ENCODE measurements at places on chromosomes 5 and 9.
A peak's percentile ranks its signal among the peaks of the same experiment; 100 is the strongest.

- peaks cover 20% of the 10 kb centered on the region for H3K4me1 ChIP-seq
- DNase-seq = no peak
- peaks cover 66% of the 10 kb centered on the region for H3K27me3 ChIP-seq
- H3K4me3 ChIP-seq = peak overlapping the region; percentile 69
Measured at GRCh38 chr5:113488645-113489184, 462 bp upstream of the MCC start.

DNA sequence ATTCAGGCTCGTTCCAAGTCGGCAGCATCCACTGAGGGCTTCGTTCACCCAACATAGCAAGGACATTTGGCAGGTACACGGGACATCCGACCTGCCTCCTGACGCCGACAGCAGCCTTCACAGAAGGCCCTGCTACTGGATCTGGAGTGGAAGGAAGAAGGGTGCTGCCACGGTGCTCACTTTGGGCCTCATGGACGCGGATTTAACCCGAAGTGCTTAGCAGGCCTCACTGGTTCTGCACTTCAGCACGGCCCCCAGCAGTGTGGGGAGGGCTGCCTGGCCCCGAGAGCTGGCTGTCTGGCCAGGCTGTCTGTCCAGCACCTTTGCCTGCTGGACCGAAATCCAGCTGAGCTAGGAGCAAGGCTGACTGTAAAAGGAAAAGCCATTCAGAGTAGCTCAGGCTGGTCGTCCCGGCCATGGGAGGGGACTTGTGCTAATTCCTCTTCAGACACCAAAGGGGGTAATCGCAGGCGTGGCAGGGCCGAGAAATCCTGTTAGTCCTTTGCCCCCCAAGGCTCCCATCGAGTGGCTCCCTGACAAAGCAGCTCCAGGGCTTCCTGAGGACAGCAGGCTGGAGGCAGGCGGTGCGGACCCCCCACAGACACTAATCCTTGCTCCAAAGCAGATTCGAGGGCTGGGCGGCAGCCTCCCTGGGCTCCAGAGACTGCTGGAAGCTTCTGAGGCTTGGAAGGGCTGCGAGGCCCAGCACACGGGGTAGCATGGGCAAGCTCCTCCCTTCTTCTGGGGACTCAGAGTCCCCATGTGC, 11.1 kb upstream of the RXRA start:
- H3K4me1 ChIP-seq = no peaks in the 10 kb centered on the region
- DNase-seq = no peak
- peaks cover 5% of the 10 kb centered on the region for H3K27me3 ChIP-seq
- H3K4me3 ChIP-seq = no peak overlapping the region
- H3K36me3 ChIP-seq = no peaks in the 10 kb centered on the region

- H3K4me1 ChIP-seq = peaks cover 76% of the 10 kb centered on the region
- no peak for DNase-seq
- H3K36me3 ChIP-seq = peaks cover 12% of the 10 kb centered on the region
- no peak overlapping the region for H3K4me3 ChIP-seq
- H3K27ac ChIP-seq = peak overlapping the region; percentile 64
Measured at GRCh38 chr5:151095341-151096000, 14.6 kb upstream of the TNIP1 start.

DNA sequence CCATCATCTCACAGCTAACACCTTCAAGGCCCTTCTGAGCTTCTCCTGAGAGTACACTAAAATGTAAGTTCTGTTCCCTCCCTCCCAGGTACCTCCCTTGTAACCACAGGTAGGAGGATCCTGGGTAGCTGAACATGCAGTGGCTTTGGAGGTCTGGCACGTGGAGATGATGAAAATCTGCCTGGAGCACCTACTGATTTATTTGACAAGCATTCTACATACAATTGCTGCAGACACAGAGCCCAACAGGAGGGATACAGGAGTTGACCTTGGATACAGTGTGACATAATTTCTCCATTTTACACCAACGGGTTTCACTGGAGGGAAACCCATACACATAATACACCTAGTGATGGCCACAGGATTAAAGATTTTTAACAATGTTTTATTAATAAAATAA, 478.7 kb downstream of the SEMA5A start:
- no peaks in the 10 kb centered on the region for H3K27me3 ChIP-seq
- H3K36me3 ChIP-seq = no peaks in the 10 kb centered on the region
- H3K27ac ChIP-seq = no peak overlapping the region
- H3K4me3 ChIP-seq = no peak overlapping the region
- no peaks in the 10 kb centered on the region for H3K4me1 ChIP-seq

- H3K36me3 ChIP-seq = no peaks in the 10 kb centered on the region
- no peak overlapping the region for H3K27ac ChIP-seq
- H3K27me3 ChIP-seq = no peaks in the 10 kb centered on the region
- DNase-seq = no peak
- no peak overlapping the region for H3K4me3 ChIP-seq
Measured at GRCh38 chr9:134463280-134463679, 137.0 kb downstream of the RXRA start.

DNA sequence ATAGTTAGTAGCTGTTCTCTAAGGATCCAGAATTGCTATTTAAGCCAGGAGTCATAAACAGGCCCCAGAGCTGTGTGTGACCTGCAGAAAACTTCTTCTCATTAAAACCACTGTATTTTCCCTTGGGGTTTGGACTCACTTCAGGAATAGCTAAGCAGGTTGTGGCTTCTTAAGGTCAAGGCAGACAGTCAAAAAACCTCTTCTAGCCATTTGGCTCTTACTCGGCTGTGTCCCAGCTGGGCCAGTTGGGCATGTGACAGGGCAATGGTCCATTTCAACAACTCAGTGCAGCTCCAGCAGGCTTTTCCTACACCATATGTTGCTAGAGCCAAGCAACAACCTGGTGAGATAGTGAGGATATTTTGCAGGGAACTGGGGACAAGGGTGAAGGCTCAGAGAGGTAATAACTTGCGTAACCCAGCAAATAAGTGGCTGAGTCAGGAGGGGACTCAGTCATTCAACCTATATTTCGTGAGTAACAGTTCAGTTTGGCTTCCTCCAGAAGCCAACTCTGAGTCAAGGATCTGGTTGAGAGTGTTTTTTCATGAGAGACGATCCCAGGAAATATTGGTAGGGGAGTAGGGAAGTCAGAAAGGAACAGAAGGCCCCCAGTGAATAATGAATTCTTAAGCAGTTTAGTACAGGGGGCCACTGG, 115.4 kb upstream of the PPP2R2B start:
- H3K36me3 ChIP-seq = no peaks in the 10 kb centered on the region
- H3K4me1 ChIP-seq = no peaks in the 10 kb centered on the region
- H3K27ac ChIP-seq = no peak overlapping the region
- H3K4me3 ChIP-seq = no peak overlapping the region
- peaks cover 7% of the 10 kb centered on the region for H3K27me3 ChIP-seq

- no peaks in the 10 kb centered on the region for H3K36me3 ChIP-seq
- no peak for DNase-seq
- H3K4me3 ChIP-seq = no peak overlapping the region
- H3K27me3 ChIP-seq = peaks cover 7% of the 10 kb centered on the region
- H3K4me1 ChIP-seq = no peaks in the 10 kb centered on the region
Measured at GRCh38 chr5:34765662-34766061, 73.3 kb upstream of the TTC23L start.

DNA sequence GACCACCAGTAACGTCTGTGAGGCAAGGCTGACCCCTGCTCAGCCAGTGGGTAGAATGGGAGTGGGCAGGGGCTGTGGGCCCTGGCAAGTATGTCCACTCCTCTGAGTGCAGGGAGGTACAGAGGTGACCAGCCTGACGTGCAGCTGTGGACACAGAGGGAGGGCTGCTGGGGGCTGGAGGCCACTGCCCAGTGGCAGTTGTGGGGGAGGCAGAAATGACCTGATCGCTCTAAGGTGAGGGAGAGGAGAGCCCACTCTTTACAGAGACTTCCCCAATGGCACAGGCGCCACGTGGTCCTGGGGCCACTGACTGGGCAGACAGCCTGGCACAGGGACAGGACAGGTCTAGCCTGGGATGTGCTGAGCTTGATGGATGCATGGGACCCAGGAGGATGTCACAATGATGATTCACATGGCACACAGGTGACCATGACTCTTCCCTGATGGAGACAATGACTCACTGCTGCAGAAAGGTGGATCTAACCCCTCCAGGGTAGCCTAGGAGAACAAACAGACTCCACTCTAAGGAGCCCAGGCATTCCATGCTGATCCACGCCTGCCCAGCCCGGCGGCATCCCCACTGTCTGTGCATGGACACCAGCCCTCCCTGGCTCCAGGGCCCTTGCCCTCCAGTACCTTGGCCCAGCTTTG, 7.7 kb downstream of the LPCAT1 start:
- peaks cover 9% of the 10 kb centered on the region for H3K36me3 ChIP-seq
- H3K27me3 ChIP-seq = no peaks in the 10 kb centered on the region
- no peak overlapping the region for H3K4me3 ChIP-seq

- no peak for DNase-seq
- peaks cover 93% of the 10 kb centered on the region for H3K4me1 ChIP-seq
- H3K4me3 ChIP-seq = no peak overlapping the region
- no peaks in the 10 kb centered on the region for H3K27me3 ChIP-seq
- H3K36me3 ChIP-seq = peaks cover 28% of the 10 kb centered on the region
Measured at GRCh38 chr5:109697339-109697738, 7.6 kb downstream of the MAN2A1 start.

GRCh38 chr5:140964356-140964755, 1.9 kb upstream of the PCDHAC2 start:
- no peaks in the 10 kb centered on the region for H3K36me3 ChIP-seq
- DNase-seq = no peak
- H3K27me3 ChIP-seq = peaks cover 38% of the 10 kb centered on the region
- no peaks in the 10 kb centered on the region for H3K4me1 ChIP-seq
- H3K27ac ChIP-seq = no peak overlapping the region

GRCh38 chr5:65508978-65509377, 27.3 kb upstream of the ADAMTS6 start:
- no peak overlapping the region for H3K27ac ChIP-seq
- peaks cover 4% of the 10 kb centered on the region for H3K36me3 ChIP-seq
- H3K4me3 ChIP-seq = no peak overlapping the region

DNA sequence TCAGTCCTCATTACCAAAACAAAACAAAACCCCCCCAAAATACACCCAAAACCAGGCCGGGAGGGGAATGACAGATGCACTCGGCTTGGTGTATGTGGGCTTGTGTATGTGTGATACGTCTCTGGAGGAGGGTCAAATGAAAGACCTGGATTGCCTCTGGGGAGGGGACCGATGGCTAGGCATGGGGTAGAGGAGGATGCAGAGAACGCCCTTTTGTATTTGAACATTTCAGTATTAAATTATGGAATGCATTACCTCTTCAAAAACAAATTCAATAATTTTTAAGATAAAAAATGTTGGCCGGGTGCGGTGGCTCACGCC, 61.4 kb downstream of the LMX1B start:
- H3K4me1 ChIP-seq = peaks cover 12% of the 10 kb centered on the region
- no peak overlapping the region for H3K27ac ChIP-seq
- DNase-seq = no peak
- H3K36me3 ChIP-seq = no peaks in the 10 kb centered on the region

- no peaks in the 10 kb centered on the region for H3K27me3 ChIP-seq
- no peak for DNase-seq
- H3K27ac ChIP-seq = no peak overlapping the region
- H3K4me1 ChIP-seq = no peaks in the 10 kb centered on the region
- H3K36me3 ChIP-seq = no peaks in the 10 kb centered on the region
Measured at GRCh38 chr5:149223081-149223848, 48.4 kb upstream of the AFAP1L1 start.

- peaks cover 8% of the 10 kb centered on the region for H3K27me3 ChIP-seq
- no peaks in the 10 kb centered on the region for H3K36me3 ChIP-seq
- DNase-seq = no peak
- H3K4me3 ChIP-seq = no peak overlapping the region
- H3K4me1 ChIP-seq = peaks cover 7% of the 10 kb centered on the region
- H3K27ac ChIP-seq = no peak overlapping the region
Measured at GRCh38 chr5:22850981-22851380, 2.2 kb downstream of the CDH12 start.

GRCh38 chr5:124544366-124545055, 201.9 kb downstream of the ZNF608 start:
- H3K27me3 ChIP-seq = peaks cover 9% of the 10 kb centered on the region
- no peak overlapping the region for H3K27ac ChIP-seq
- DNase-seq = no peak

DNA sequence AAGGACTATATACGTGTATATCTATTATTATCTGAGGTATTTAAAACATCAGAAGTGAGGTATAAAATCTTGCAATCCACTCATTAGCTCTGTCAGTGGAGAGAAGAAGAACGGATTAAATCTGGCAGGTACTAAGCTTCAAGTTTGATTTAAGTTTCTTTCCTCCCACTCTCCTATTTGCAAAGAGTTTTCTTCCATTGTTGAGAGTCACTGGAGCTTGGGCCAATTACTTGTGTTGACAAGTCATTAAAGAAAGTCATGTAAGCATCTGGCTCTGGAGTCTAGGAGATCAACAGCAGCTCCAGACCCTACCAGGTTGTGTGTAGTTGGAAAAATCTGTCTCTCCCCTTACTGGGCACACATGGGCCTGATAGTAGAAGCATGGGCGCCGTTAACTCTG, 476.8 kb upstream of the SMARCA2 start:
- no peak for DNase-seq
- H3K4me1 ChIP-seq = peaks cover 9% of the 10 kb centered on the region

DNA sequence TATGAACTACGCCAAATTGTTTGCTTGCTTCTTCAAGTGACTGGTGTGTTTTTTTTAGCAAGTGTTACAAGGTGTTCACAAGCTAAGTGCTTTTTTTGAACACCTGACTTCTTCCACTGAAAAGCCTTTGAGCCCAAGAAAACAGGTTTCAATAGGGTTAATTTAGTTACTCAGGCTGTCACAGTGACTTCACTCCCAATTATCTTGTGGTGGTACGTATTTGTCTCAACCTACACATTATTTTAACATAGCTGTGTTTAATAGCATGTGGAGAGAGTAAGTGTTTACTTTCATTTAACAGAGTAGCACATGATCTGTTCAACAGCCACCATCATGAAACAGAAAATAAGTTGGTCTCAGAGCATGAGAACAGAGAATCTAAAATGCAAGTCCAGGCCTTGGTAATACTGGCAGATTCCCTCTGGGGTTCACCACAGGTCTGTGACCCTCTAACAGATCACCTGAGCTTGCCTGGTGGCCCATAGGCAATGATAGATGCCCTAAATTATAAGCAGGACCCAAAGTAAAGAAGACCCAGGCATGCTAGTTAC, 267.7 kb upstream of the SMARCA2 start:
- no peaks in the 10 kb centered on the region for H3K4me1 ChIP-seq
- no peaks in the 10 kb centered on the region for H3K36me3 ChIP-seq
- H3K27ac ChIP-seq = no peak overlapping the region
- H3K27me3 ChIP-seq = peaks cover 7% of the 10 kb centered on the region
- no peak overlapping the region for H3K4me3 ChIP-seq

DNA sequence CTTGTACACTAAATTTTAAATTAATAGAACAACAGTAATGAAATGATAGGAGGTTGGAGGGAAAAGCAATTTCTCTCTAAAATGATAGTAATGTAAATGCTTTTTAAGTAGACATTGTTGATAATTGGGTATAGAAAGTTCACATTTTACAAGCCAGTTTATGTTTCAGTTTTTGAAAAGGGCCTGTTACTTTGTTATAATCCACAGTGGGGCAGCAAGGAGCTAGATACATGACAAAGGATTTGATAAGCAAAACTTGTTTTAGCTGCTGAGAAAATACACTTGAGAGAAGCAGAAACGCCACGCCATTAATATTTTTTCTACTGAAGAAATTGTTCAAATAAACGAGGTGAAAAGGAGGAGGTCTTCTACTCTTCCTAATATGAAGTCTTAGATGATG, 30.2 kb downstream of the SREK1 start:
- no peak overlapping the region for H3K4me3 ChIP-seq
- no peaks in the 10 kb centered on the region for H3K27me3 ChIP-seq
- no peak for DNase-seq
- H3K36me3 ChIP-seq = peaks cover 62% of the 10 kb centered on the region
- H3K27ac ChIP-seq = no peak overlapping the region
- peaks cover 26% of the 10 kb centered on the region for H3K4me1 ChIP-seq
